ENCODE measurements at places on chromosomes 5 and 9.

GRCh38 chr9:74663439-74663838, 166.3 kb downstream of the RORB start:
- DNase-seq = no peak

GRCh38 chr9:112546149-112547012, 59.8 kb downstream of the KIAA1958 start:
- no peak for DNase-seq

- no peak for DNase-seq
Measured at GRCh38 chr9:127055745-127056402, 66.6 kb downstream of the ANGPTL2 start.

DNA sequence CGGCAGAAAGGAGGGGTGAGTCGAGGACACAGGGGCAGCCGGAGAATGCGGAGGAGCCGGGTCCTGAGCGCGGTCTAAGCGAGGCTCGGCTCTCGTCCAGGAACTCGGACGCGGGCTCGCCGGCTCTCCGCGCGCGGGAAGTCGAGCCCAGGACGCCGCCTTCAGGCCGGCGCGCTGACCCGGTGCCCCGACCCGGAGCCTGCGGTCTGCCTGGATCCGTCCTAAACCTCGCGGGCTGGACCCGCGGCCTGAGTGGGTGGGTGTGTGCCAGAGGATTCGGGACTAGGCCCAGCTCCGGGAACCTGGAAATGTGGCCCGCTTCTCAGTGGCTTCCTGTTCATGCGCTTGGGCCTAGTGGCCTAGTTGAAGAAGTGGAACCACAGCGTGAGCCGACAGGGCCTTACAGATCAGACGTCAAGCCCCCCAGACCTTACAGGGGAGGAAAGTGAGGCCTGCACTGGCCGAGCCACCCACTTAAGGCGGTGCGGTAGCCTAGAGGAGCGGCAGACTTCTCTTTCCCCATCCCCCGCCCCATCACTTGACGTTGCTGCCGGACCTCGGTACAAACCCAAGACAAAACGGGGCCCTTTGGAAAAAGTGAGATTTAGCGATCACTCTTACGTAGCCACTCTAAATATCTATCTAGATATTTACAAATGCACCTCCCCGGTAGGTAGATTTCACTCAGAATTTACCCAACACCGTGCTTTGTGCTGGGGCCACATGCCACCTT, 1.2 kb downstream of the CDKN2B-AS1 start:
- DNase-seq = no peak

DNA sequence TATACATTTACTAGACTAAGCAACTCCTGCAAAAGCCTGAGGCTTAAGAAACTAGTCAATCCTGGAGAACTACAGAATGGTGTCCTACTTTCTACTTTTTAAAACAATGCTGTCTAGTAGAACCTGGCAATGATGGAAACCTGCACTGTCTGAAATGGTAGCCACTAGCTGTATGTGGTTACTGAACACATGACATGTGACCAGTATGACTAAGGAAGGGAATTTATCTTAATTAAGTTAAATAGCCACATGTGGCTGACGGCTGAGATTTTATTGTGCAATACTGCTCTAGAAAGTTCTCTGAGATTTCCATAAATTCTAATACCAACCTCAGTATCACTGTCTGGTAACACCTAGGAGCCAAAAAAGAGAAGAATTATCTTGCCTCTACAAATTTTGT, 44.9 kb upstream of the RAPGEF6 start:
- DNase-seq = no peak

GRCh38 chr9:3177146-3177761, 333.4 kb upstream of the PUM3 start:
- no peak for DNase-seq

DNA sequence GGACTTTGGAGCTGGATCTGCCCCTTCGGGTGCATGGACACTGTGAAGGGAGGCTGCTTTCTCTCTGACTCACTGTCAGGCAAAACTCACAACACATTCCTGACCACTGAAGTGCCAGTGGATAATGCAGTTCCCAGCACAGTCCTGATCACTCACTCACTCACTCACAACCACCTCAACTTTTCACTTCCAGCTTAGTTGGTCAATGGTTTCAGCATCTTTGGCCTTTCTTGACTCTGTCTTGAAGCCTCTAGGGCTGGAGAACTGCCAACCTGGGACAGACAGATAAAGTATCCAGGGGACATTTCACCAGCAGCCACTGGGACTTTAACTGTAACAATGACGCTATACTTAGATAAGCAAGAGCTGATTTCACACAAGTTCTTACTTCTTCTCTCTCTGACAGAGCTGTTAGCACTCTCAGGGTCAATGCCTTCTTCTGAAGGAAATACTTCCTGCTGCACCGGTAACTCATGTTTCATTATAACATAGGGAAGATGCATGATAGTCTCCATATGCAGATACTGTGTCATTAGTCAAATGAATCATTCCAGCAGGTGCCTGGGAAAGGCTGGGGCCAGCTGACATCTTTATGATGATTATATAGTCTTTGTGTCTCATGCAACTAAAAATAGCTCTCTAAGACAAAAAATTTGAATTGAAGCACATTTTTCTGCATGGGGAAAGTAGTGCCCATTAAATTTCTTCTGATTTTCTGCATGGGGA, 499.0 kb downstream of the SEMA5A start:
- no peak for DNase-seq

DNA sequence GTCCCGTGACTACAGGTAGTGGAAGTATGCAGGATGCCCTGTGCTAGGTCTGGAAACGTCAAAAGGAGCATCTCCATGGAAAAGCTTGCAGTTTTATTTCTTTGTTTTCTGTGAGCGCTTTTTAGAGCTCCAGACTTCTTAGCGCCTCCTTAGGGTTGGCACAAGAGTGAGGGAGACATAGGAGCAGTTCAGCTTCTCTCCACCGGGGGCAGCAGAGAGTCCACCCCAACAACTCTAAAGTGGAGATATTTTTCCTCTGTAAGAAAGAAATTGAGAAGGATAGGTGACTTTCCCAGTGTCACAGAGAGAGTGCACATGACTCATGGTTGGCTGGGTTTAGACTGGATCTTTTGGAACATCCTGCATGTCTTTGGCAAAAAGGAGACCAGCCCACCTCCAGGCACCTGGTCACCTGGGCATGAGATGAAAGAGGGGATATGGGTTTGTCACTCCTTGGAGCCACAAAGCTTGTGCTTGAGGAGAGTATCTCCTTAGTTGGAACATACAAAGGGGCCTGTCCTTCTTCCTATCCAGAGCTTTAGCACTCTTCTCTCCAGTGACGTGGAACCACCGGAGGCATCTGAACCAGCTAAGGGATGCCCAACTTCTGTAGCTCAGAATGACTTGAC, 637.7 kb downstream of the SEMA5A start:
- no peak for DNase-seq

DNA sequence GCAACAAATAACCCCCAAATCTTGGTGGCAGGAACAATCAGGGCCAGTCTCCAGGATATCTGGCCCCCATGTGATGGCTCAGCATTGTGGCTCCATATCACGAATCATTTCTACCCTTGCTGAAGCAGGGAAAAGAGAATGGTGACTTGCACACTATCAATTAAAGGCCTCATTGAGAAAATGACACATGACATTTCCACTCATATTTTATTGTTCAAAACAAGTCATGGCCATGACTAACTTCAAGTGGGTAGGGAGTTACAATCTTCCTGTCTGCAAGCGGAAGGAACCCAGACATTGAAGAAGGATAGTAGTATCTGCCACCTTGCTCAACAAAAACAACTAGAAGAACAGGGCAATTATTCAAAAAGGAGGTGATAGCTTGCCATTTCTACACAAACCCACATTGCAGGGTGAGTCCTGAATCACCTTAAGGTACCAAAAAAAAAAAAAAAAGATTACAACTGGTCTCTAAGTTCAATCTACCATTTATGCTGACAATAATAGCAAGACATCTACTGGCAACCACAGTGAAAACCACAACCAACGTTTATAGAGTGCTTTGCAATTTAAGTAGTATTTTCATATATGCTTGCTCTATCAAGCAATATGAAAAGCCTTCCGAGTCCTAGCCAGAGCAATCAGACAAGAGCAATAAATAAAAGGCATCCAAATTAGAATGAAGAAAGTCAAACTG, 186.7 kb upstream of the DAPK1 start:
- DNase-seq = no peak

- no peak for DNase-seq
Measured at GRCh38 chr9:131473198-131473885, 29.4 kb upstream of the POMT1 start.

DNA sequence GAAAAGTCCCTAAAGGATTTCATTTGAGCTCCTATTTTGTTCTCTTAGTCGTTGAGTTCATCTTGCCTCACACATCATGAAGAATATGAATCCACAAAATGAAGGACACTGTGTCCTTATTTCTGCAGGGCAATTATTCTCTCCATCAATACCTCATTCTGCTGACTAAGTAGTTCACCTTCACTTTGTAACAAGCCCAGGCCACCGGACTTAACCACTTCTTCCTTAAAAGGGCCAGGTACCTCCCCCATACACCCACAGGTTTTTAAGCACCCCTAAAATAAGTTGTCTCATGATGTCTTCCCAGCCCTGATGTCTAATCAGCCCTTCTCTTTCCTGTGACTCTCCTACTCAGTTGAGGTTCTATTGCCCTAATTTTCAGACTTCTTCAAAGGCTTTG, 67.1 kb upstream of the PLPP6 start:
- DNase-seq = no peak

DNA sequence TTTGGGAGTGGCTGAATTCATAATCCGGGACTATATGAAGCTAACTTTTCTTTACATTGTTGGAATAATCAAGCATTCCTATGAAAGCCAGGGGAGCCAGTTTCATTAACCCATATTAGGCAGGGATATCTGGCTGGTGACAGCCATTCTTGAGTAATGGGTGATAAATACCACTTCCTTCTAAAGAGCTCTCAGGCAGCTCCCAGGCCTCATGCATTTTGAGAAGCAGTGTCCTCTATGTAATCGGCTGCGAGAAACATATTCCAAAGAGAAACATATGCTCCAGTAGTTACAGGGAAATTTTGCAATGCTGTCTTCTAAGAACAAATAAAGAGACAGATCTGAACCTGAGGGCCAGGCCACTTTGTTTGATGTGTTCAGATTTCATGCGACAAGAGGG, 83.1 kb downstream of the MSX2 start:
- DNase-seq = no peak
